ENCODE measurements at places on chromosomes 3 and 15.

- no peak for DNase-seq
These were observed 43.0 kb upstream of the SEC13 start for GRCh38 chr3:10363935-10364334.

DNA sequence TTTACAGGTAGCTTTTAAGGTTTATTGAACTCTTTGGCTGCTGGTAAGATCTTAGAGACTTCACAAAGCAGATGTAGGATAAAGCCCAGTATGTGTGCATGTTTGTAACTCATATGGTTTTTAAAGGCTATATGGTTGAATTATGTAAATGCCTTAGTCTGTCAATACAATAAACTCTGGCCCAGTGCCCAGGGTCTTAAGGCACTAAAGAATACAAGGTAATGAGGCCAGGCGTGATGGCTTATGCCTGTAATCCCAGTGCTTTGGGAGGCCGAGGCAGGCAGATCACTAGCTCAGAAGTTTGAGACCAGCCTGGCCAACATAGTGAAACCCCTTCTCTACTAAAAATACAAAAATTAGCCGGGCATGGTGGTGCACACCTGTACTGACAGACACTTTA lies 170.3 kb upstream of the CGNL1 start:
- no peak for DNase-seq

DNA sequence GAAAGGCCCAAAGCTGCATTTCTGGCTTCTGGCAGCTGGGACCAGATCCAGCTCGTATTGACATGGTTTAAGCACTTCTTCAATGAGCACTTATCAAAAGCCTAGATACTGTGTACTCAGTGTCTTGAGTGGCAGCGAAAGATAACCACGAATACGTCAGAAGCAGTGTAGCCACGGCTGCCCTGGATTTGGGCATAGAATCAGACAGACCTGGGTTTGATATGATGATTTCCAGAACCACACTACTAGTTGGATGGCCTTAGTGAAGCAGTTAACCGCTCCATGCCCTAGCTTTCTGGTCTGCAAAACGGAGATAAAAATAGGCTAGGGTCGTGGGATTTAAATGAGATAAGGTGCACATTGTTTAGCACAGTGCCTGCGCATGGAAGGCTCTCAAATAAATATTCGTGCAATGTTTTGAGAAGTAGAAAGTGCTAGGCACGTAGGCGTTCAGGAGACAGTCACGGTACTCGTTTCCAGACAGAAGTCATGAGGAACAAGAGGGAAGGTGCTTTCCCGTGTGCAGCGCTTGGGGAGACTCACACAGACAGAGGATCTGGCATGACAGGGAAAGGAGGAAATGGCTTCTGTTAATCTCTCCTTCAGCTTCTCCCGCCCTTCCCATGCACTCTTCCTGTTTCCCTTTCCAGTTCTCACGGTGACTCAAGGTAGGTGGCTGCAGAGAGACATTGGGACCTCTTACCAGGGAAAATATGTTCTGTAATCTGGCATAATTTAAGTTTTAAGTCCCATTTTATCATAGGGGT lies 70.3 kb downstream of the CCNL1 start:
- DNase-seq = no peak

DNA sequence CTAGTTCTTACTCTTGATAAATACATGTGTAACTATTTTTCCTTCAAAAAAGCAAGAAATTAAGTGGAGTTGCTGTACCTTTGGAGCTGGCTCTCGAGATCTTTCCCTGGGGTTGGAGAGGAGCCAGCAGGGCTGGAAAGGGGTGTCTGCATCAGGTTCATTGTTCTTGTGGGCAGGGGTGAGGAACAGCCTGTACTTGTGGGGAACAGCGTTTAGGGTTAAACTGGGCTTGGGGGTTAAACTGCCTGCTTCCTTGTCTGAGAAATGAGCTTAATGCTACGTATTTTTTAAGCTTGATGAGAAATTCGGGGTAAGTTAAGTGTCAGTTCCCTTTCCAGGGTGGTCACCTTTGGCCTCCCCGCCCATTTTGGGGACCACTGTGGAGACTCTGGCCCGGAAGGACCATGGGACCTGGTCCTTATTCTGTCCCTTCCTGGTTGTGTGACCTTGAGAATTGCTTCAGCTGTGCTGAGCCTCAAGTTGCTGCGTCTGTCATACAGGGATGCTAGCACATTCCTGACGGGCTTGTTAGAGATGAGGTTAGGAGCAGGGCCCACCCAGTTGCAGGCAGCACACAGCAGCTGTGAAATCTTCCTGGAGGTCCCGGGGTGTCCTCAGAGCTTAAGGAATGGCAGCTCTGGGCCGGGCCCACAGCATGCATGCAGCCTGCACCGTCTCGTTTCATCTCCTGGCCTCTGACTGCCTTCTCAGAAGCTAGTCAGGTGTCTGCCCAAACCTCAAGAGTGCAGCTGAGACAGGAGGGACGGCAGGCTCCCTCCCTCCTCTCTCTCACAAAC lies 11.6 kb downstream of the H1-8 start:
- DNase-seq = no peak

DNA sequence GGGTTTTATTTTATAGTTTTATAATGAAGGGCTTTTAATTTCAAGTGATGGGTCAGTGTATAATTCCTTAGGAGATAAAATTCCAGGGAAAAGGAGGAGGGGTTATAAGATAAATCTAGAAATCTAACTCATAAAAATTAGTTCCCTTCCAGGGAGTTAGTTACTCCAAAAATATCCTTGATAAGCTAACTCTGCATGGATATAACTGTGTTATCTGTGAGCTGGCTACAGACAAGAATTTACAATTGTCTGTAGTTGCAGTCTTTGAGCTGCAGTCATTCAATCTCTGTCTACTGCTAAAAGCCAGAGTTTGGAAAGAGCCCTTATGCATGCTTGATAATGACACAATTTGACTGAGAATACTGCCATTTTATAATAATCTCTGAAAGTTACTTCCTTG lies 432.3 kb upstream of the TPRG1 start:
- no peak for DNase-seq

DNA sequence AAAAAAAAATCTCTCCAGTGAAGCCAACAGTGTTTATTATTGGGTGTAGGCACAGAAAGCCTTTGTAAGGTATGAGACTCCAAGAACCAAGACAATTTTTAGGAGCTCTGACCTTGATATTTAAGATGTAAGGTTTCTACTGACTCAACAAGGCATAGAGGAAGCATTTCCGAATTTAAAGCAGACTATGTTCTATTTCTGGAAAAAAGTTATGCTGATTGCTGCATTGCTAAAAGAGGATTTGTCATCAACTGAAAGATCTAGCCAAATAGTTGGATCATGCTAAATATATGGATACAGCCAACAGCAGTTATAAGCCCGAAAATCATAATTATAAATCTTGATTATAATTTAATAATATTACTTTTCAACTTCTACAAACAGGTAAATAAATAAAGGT lies 53.3 kb upstream of the MELTF start:
- no peak for DNase-seq

DNA sequence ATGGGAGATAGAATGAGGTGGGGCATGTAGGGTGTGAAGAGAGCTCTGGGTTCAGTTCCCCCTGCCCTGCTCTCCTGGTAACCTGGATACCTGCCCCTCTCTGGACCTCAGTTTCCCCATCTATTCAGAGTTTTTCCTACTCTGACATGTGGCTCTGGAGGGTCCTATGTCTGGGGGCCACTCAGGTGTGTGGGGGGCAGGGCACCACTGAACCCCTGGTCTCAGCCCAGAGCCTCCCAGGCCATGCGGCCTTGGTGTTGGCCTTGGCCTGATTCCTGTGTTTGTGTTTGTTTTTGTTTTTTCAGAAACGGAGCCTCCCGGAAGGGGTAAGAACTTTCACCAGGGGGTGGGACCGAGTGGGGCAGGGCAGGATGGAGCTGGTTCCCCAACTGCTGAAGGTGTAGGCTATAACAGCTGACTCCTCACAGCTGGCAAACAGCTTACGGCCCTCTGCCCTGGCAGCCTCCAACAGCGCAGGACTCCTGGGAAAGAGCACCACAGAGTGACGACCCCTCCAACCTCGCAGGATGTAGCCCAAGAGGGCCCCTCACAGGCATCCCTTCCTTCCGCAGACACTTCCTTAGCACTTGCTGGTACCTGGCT lies 803 bp downstream of the ITIH3 start:
- no peak for DNase-seq

DNA sequence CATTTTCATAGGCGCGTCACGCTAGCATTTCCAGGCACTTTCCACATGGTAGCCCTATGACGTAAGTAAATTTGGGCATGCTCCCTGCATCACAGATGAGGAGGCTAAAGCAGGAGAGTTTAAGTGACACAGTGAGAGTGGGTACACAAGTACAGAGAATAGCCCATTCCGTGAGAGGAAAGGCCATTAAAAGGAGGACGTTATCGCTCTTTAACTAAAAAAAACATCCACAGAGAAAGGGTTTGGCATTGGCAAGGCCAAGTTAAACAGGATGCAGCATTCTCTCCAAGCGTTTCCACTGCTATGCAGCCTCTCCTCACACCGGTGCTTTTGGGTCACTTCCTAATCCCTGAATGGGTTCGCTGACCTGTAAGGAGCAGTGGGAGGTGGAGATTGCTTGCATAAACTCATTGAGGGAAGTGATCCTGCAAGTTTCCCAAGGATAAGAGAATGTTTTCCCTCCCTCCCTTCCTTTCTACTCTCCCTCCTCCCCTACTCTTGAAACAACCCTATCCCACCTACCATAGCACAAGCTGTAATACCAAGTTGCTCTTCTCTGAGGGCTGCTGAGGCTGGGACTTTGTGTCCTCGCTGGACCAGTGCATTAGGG lies 147.7 kb downstream of the VGLL4 start:
- no peak for DNase-seq

DNA sequence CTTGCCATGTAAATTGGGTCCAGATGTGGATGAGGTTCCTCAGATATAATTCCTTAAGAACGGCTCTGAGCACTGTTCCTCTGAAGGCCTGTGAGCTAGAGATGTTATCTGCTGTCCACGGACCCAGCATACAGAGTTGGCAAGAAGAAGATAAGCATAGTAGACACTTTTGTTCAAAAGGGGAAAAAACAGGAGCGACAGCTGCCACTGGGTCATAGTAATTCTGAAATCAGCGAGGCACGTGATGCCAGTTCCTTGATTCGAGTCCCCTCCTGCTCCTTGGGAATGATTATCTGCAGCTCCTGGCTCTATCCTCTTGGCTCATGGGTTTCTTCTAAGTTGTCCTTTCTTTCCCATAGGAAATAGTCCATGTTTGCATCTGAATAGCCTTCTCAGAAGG lies 2.5 kb upstream of the RAB7A start:
- no peak for DNase-seq

GRCh38 chr3:37466660-37467359 lies 292.4 kb upstream of the LRRFIP2 start:
- DNase-seq = no peak

GRCh38 chr3:132753946-132754345 lies 31.7 kb upstream of the NPHP3 start:
- no peak for DNase-seq

- DNase-seq = no peak
These were observed 396.3 kb downstream of the IL5RA start for GRCh38 chr3:2713923-2714322.

GRCh38 chr15:95990833-95991232 lies 339.7 kb upstream of the NR2F2 start:
- no peak for DNase-seq

- no peak for DNase-seq
These were observed 552.9 kb upstream of the KCNMB2 start for GRCh38 chr3:177983320-177983719.

DNA sequence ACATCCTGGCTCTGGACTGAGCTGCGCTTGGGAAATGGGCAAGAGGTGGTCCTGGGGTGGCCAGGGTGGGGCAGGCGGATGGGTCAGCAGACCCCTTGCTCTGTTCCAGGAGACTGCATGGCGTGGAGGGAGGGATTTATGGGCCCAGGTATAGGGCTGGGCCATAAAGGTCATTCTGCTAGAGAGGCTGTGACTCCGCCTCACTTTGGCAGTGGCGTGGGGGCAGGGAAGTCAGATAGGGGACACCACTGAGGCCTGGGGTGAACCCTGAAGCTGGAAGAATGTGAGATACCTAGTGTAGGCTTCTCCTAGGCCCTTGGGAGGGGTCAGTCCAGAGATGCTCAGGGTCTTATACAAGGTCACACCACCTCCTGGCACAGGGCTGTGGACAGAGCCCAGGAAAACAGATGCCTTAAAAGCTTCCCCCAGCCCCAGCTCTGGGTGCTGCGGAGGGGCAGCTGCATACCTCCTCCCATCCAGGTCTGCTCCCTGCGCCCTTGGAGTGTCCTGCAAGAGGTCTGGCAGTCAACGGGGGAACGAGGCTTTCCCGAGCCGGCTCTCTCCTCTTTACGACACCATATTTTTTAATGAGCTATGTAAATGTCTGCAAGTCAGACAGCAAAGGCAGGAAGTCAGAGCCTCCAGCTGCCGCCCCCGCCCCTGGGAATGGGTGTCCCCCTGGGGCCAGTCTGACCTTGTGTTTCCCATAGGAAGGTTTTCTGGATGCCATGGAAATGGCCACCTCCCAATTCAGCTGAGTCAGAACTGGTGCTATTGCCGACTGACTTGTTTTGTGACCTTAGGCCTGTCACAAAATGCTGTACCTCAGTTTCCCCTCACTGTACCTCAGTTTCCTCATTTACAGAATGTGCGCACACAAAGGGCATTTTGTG lies 26.3 kb downstream of the LINGO1 start:
- DNase-seq = no peak

- no peak for DNase-seq
These were observed 172.4 kb downstream of the KLHL25 start for GRCh38 chr15:85622221-85622831.

- DNase-seq = no peak
These were observed 212.3 kb upstream of the BHLHE40 start for GRCh38 chr3:4766716-4767499.

GRCh38 chr15:89441295-89441812 lies 55.0 kb downstream of the RHCG start:
- DNase-seq = no peak

DNA sequence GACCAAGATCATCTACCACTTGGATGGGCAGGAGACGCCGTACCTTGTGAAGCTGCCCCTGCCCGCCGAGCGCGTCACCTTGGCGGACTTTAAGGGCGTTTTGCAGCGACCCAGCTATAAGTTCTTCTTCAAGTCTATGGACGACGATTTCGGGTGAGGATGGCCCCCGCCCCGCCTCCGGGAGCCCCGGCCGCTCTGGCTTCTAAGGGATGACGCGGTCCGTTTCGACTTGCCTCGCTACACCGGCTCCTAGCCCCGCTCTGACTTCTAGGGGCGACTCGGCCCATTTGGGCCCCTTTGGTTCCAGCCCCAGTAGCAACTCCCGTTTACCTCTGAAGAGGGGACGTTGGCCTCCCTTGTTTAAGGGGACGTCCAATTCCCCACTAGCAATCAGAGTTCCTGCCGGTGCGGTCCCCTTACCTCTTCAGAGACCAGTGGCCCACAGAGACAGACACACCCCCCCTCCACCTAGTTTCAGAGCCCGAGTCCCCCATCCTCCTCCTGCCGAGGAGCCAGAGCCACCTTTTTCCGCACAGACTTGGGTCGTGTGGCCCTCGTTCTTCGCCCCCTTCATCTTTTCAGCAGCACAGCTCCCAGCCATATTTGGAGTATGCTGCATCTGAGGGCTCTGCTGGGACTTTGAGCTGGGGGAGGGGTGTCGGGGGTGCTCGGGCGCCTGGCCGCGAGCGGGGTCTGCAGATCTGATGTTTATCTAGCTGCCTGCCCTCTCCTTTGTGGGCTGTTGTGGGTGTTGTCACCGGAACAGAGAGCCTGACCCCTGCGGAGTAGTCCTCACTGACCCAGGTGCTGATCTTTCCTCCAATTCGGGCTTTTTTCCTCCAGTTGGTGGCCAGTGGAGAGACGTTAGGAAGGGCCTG lies 706 bp downstream of the DVL3 start:
- DNase-seq = peak; percentile 31

Measured in stimulated activated CD4-positive, alpha-beta T cell treated with anti-CD3 and anti-CD28 coated beads, Interleukin-15, amount 100 ng/mL, for 1 hour (primary cell).